ENCODE measurements at places on chromosomes 2 and 18.

DNA sequence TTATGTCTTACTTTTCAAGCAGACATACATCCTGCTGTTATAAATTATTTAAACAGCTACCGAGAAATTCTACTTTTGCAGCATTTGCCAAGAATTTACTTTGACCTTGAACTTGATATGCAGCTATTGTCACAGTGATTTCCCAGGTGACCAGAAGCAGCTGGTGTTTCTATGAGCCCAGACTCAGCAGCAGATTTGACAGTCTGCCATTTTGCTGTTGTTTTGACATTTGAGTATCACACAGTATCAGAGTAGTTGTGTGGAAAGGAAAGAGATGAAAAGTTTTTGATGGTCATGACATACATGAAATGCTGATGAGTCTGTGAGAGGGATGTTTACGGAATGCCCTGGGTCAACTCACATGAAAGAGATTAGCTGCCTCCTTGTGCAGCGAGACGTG is 6.6 kb upstream of the CCDC195 start:
- no peak for DNase-seq

DNA sequence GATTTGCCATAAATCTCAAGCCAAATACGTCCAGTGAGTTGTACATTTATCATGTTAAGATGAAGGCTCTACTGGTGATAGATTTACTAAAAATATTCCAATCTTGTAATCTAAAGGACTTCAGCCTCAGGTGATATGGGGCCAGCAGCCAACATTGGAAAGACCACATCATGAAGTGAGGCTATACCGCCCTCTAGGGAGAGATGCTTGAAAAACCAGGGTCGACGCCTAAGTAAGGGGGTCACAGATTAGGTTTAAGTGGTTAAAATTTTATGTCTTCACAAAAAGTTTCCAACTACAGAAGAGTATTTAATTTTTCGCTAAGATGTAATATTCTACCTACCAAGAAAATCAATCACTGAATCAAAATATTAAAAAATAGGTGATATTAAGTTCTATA is 33.3 kb downstream of the DOCK10 start:
- no peak for DNase-seq

- no peak for DNase-seq
These were observed 87.0 kb upstream of the LRP1B start for GRCh38 chr2:142217804-142218203.

GRCh38 chr18:35267161-35267651 is 22.8 kb downstream of the ZSCAN30 start:
- DNase-seq = peak; percentile 86

DNA sequence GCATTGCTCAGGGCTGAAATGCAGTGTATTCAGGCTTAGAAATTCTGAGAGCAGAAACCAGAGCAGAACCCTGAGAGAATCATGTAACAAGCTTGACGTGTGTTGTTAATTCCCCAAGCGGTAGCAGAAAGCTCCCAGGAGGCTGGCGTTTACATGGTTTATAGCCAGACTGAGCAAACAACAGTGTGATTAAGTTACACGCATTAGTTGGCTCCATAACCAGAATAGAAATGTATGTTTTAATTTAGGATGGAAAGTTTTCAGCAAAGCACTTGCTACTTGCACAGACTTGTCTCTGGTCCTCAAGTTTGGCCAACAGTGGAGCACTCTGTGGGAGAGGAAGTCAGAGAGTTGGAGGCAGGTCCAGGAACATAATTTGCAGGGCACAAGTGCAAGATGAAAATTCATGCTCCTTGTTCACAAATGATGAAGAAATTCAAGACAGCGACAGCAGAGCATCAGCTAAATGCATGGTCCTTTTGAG is 69.3 kb downstream of the MAPK4 start:
- DNase-seq = no peak

DNA sequence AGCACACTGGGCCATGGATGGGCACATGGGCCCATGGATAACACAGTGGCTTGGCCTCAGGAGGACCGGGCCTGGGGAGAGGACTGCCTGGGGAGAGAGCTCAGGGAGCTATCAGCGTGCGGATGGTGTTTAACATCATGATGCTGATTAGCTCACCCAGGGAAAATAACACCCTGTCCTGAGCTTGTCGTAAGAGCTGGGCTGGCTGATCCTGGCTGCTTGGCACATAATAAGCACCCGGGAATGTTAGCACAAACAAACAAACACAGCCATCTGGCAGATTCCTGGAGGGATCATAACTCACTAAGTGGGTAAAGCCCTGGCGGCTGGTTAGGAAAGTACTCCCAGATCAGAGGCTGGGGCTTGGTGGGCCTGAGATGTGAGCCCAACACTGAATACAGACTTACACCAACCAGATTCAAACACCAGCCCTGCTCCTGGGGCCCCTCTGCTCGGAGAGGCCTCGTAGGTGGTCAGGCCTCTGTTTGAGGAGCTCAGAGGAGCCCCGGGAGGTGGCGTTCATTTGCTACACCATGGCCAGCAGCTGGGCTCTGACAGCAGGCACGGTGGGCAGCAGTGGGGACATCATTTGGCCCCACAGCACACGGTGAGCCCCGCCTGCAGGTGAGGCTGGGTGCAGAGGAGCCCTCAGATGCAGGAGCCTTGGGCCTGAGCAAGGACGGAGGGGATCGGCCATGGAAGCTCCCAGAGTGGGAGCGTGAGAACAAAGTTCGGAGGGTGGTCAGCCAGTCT is 193.4 kb upstream of the HDAC4 start:
- peak; percentile 22 for DNase-seq

- DNase-seq = no peak
These were observed 32.7 kb downstream of the MEX3C start for GRCh38 chr18:51164761-51165281.
